ENCODE measurements at places on chromosomes 4 and X.

DNA sequence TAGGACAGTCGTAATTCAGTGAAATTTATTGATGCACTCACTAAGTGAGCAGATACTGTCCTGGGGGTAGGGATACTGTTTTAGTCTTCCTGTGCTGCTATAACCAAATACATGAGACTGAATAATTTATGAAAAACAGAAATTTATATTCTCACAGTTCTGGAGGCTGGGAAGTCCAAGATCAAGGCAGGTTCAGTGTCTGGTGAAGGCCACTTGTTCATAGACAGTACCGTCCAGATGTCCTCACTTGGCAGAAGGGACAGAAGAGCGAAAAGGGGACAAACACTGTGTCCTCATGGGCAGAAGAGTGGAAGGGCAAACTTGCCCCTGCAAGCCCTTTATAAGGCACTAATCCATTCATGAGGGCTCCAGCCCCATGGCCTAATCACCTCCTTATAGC lies 45.6 kb downstream of the PGRMC2 start:
- no peak for DNase-seq

DNA sequence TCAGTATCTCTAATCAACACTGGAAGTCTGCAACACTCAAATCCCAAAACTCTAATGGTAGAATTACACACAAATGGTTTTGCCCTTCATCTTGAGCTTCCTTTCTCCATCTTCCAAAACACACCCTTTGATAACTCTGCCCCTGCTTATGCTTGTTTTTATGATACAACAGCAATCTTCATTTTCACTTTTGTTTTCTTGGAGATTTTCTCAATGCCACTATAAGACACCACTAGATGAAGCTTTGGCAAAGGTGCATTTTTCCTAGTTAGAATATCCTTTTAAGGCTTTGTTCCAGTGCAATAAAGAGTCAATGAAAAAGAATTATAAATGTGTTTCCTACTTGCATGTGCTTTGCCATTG lies 472.4 kb upstream of the NWD2 start:
- no peak for DNase-seq

DNA sequence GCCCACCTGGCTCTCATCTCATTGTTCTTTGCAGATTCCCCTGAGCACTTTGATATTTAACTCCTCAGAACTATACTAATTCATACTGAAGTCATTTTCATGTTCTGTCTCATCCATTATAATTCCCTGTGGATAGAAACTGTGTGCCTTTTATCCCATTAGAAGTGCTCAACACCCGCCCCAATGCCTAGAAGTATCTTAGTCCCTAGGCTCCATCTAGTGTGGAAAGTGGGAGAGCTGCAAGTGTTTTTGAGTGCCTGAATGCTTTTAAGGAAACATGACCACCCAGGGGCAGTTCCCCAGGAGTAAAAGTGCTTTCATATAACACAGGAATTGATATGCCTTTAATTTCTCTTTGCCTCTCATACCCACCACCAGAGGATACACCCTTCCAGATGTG lies 117.0 kb downstream of the CHRDL1 start:
- no peak for DNase-seq

DNA sequence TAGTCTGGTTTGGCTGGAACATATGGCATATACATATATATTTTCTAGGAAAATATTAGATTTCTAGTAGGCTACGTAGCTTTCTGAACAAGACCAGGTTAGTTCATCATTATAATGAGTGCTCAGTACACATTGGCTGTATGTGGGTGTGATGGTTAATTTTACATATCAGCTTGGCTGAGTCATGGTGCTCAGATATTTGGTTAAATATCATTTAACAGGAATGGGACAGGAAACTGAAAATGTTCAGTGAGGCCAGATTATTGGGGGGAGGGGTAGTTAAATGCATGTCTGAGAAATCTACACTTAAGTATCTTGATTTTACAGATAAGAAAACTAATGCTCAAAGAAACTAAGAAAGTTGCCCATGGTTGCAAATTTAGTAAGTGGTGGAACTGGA lies 160.1 kb downstream of the RBMX2 start:
- DNase-seq, result no peak

DNA sequence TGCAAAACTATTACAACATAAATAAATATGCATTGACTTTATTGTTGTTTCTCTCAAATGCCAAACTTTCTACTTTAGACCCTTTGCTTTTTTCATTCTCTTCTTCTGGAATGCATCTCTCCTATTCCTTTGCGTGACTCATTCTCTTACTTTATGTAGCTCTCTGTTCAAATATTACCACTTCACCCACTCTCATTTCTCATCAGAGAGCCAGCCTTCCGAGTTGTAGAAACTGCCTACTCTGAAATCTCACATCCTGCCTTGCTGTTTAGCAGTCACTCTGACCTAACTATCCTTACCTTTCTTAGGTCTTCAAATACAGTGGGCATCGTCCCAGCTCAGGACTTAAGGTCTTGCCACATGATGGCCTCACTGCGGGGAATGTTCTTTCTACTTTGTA lies 143.5 kb downstream of the GALNTL6 start:
- no peak for DNase-seq

DNA sequence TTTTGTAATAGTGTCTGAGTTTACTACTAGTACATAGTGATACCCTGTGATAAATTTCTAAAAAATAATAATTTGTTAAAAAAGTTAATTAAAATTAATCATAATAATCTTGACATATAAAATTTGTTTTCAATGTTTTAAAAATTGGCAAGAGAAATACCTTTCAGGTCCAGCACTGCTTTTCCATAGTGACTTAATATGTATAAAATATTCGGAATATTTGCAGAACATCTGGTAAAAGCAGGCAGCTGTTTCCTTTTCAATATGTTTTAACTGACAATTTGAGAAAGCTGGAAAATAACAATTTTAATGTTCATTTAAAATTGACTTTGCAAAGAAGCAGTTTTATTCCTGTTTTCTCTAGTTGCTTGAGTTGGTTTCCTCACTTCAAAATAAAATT lies 17.6 kb upstream of the GK2 start:
- DNase-seq, result no peak

GRCh38 chr4:84796394-84796793 lies 170.1 kb downstream of the WDFY3 start:
- no peak for DNase-seq

- DNase-seq, result no peak
Observed at GRCh38 chrX:14690553-14690952, 161.2 kb downstream of the GLRA2 start.

- DNase-seq, result no peak
Observed at GRCh38 chrX:50180073-50180940, 20.5 kb downstream of the AKAP4 start.

- DNase-seq, result no peak
Observed at GRCh38 chr4:15897577-15897976, 41.0 kb downstream of the FGFBP1 start.

DNA sequence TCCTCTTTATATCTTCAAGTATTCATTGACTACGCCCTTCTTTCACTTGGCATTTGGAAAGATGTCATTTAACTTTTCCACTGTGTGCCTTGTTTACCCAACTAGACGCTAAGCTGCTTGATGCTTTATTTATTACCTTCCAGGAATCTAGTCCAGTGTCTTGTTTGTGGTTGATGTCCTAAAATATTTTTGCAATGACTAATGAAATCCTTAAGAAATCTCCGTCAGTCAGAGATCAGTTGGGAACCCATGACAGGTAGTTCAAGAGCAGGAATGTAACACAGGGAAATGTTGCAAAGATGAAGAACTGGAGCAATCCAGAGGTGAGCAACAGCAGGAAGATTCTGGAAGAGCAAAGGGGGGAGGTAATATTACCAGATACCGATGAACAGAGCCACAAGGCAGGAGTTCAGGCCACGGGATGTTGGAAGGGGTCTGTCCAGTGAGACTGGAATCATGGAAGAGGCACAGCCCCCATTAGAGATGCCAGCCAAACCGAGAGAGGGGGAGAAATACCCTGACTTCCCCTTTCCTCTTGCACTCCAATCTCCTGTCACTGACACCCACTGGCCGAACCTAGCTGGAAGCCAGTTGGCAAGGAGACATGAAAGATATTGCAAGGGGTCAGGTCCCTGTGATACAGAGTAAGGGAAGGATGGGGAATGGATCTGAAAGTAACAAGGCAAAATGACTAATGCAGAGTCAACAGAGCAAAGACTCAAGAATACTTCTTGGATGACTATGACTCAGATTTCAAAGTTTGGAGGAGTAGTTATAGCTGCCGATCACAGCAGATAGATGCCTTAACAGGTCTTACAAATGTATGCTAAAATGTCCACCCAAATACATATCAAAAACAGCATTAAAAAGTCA lies 62.7 kb upstream of the PHKA2 start:
- no peak for DNase-seq

GRCh38 chrX:48490661-48491060 lies 14.7 kb downstream of the FTSJ1 start:
- no peak for DNase-seq

GRCh38 chr4:170128219-170128804 lies 38.6 kb upstream of the AADAT start:
- no peak for DNase-seq

DNA sequence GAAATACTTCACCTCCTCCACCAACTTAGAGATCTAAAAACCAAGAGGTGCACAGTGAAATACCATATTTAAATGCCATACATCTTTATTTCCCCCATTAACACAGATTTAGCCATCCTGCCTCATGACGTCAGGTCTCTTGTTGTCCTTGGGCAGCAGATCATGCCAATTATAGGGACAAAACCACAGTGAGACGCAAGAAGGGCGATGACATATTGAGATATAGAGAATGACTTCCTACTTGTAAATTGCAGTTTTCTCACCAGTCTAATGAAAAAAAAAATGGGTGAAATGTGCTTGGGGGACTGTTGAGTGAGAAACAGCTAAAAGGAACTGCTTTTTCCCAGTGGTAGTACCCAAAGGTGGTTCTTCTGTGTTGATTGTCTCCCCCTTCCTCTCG lies 24.3 kb downstream of the RS1 start:
- no peak for DNase-seq

GRCh38 chrX:38175139-38175538 lies 45.5 kb downstream of the SRPX start:
- no peak for DNase-seq

DNA sequence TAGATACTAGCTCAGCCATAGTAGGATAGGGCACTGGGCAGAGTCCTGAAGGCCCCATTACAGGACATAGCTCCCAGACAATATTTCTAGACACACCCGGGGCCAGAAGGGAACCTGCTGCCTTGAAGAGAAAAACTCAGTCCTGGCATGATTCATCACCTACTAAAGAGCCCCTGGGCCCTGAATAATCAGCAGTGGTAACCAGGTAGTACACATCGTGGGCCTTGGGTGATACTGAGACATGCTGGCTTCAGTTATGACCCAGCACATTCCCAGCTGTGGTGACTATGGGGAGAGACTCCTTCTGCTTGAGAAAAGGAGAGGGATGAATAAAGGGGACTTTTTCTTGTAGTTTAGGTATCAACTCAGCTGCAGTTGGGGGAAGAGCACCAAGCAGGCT lies 104.3 kb upstream of the STK26 start:
- no peak for DNase-seq

GRCh38 chr4:6694177-6694901 lies 661 bp downstream of the S100P start:
- no peak for DNase-seq

- no peak for DNase-seq
Observed at GRCh38 chr4:7422898-7423180, 11.9 kb downstream of the PSAPL1 start.

DNA sequence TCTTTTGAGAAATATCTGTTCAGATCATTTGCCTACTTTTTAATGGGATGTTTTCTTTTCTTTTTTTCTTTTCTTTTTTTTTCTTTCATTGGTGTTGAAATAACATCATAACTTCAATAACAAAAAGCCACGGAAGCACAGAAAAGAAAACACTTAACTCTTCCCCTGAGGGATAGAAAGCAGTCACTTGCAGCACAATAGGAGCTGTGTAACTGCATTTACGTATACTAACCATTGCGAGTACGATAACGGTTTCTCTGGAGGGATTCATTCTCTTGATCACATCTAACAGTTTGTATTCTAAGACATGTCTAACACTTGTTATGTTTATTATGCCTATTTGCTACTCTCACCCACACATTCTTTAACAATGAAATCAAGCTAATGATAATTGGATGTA lies 27.3 kb downstream of the C4orf46 start:
- DNase-seq, result no peak

DNA sequence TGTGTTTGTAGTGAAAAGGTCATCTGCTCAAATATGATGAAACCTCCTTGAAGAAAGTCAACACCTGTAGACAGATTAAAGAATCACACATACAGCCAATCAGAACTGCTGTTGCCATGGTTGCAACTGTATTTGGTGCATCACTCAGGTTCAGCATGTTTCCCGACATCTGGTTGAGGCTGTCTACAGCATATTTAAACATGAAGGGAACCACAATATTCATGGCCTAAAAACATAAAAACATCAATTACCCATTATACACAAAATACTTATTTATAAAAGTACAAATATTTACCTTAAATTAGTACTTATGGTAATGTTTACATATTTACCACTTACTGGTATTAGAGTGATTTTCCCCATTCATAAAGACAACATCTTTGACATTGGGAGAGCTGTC lies 79.7 kb downstream of the ABCB7 start:
- DNase-seq, result no peak

GRCh38 chr4:31375936-31376335 lies 655.8 kb downstream of the PCDH7 start:
- no peak for DNase-seq

DNA sequence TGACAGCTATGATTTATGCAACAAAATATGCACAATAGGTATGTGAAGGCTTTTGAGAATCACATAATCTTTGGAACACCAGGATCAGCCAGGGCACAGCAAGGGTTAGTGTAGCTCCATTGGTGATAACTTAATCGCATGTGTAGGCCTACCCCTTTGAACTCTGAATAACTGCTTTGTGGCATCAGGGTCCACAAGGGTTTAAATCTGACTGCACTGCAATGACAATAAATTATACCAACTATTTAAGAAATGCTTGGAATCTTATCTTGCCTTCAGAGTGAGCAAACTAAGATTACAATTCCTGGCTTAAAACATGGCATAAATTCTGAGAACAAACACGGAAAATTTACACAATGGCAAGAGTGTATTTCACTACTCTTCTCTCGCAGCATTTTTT lies 245.8 kb downstream of the FBXO8 start:
- DNase-seq, result no peak

GRCh38 chr4:146235654-146236177 lies 21.4 kb downstream of the REELD1 start:
- DNase-seq, result no peak

GRCh38 chr4:186037692-186038658 lies 31.0 kb upstream of the TLR3 start:
- peak; percentile 47 for DNase-seq

- DNase-seq, result no peak
Observed at GRCh38 chr4:142778430-142778829, 67.7 kb downstream of the INPP4B start.

GRCh38 chrX:14038375-14039085 lies 8.8 kb upstream of the GEMIN8 start:
- DNase-seq, result no peak

DNA sequence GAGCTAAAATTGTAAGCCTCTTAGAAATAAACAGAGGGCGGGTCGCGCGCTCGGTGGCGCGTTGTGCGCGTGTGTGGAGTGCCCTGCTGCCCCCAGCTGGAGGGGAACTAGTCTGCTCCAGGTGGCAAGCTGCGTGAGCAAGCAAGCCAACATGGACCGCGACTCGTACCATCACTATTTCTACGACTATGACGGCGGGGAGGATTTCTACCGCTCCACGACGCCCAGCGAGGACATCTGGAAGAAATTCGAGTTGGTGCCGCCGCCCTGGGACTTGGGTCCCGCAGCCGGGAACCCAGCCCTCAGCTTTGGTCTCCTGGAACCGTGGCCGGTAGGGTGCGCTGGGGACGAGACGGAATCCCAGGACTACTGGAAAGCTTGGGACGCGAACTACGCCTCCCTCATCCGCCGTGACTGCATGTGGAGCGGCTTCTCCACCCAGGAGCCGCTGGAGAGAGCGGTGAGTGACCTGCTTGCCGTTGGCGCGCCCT lies 66.1 kb downstream of the DNAAF6 start:
- no peak for DNase-seq
